ENCODE measurements at places on chromosomes 4 and X.

DNA sequence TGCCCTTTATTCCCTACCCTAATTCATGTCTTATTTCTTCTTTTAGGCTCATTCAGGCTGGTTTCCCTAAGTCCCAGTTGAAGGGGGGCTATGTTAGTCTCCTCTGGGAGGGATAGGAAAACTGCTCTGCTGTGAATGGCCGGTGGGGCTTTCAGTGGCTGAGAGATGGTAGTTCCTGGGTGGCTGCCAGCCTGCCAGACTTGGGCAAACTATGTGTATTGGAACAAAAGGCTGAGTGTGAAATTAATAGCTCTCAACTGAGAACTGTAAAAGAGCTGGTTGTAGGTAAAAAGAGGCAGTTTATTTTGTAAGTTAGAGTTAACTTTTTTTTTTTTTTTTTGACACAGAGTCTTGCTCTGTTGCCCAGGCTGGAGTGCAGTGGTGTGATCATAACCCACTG, 28.8 kb downstream of the ARHGAP10 start:
- DNase-seq, result no peak

- DNase-seq, result no peak
Measured at GRCh38 chrX:134749706-134750445, 91.6 kb upstream of the PLAC1 start.

DNA sequence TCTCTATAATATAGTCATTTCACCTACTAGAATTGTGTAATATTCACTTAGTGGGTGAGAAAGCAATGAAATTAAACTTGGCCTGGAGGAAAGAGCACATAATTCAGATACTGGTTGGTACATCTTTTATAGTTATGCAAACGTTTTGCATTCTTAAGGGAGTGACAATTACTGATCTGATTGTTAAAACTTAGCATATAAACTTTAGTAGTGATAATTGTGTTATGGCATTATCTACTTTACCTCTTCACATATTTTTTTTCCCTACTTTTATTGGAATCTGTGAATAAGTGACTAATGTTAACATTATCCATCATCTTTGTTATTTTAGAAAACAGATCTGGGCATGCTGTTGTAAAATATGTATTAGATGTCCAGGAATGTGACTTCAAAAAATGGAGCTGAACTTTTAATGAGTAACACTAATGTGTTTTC, 217.4 kb upstream of the GIMD1 start:
- DNase-seq, result no peak

- DNase-seq, result no peak
Measured at GRCh38 chrX:9050331-9050730, 16.4 kb upstream of the FAM9B start.

GRCh38 chrX:72539822-72540221, 32.8 kb downstream of the HDAC8 start:
- DNase-seq, result no peak

DNA sequence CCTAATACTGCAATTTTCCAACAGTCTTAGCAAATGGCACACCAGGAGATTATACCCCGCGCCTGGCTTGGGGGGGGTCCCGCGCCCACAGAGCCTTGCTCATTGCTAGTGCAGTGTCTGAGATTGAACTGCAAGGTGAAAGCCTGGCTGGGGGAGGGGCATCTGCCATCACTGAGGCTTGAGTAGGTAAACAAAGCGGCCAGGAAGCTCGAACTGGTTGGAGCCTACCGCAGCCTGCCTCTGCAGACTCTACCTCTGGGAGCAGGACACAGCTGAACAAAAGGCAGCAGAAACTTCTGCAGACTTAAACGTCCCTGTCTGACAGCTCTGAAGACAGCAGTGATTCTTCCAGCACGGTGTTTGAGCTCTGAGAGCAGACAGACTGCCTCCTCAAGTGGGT, 172.8 kb upstream of the NAP1L5 start:
- no peak for DNase-seq

GRCh38 chr4:99447079-99447478, 11.9 kb upstream of the ADH7 start:
- peak; percentile 11 for DNase-seq

- DNase-seq, result no peak
Measured at GRCh38 chr4:26496207-26496783, 6.0 kb upstream of the CCKAR start.

GRCh38 chr4:40305328-40306170, 29.6 kb upstream of the CHRNA9 start:
- DNase-seq, result peak; percentile 46

DNA sequence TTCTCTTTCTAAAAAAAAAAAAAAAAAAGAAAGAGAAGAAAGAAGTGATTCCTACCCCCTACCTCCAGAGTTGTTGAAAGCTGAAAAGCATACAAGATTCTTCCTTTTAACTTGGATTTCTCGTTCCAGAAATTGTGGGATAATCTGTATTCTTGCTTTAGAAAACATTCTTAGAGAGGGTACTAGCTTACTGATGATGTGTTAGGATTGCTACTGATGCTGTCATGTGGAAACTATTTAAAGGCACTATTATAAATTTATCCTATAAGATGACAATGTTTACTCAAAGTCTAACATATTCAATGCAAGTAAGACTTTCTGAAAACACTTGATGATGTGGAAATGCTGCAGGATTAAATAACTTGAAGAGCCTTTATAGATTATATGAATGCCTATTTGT, 204.0 kb upstream of the PUDP start:
- no peak for DNase-seq

DNA sequence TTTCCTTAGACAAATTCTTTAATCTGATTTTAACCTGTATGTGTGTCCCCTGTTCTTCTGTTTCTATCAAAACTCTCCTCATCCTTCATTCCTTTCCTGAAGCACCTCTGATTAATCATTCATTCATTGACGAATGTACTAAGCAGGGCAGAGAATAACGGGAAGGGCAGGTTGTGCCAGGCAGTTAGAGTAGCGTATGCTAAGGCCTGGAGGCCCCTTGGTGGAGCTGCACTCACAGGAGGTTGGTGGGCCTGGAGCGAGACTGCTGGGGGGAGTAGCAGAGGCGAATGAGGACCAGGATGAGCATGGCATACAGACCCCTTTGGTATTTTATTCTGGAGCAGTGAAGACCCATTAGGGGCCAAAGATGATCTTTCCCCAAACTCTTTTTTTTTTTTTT, 22.5 kb downstream of the PTTG2 start:
- no peak for DNase-seq

GRCh38 chr4:82201805-82202641, 171.8 kb downstream of the HNRNPD start:
- peak; percentile 32 for DNase-seq

DNA sequence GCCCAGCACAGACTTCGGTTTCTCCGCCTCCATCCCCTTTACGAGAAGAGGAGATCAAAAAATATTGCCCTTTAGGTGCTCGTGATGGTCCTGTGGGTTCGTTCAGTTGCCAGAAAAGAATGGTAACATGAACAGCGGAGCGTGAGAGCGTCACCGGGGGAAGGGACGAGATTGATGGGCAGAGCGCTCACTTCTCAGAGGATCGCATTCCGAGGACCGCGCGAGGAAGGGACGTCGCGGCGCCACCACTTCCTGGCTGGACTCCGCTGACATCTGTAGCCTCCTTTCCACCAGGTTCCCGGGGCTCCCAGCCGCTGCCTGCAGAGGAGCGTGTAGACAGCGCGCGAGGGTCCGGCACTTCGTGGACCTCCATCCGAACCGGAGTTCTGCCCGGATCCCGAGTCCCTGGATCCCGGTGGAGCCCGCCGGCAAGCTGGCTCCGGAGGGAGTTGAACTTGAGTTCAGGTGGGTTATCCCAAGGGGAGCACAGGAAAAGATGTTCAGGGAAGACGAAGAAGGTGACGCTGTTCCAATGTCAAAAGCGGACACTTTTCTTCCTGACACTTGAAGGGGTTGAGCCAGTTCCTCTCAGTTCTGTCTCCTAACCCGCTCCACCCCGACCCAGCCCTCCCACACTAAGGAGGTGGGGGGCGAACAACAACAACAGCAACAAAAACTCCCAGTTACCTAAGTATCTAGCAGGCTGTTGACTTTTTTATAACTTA, 484 bp downstream of the GALNTL6 start:
- DNase-seq, result no peak

GRCh38 chr4:83329521-83330110, 5.0 kb downstream of the HPSE start:
- DNase-seq, result no peak

- DNase-seq, result peak; percentile 35
Measured at GRCh38 chrX:1531096-1531890, 5.7 kb downstream of the P2RY8 start.

DNA sequence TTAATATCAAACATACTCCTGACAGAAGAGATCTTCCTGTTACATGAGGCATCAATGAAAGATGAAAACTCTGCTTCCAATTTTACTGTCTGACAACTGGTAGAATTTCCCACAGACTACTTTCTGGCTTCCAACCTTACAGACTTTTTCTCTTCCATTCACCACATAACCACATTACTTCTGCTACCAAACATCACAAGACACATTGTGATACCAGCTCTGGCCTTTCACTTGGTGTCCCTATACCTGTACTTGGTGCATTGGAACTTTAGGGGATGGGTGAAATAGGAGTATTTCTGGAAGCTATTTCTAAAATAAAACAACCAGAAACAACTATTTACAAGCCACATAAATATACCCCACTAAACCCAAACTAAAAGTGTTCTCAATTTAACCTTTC, 20.5 kb downstream of the AMTN start:
- DNase-seq, result no peak

- DNase-seq, result no peak
Measured at GRCh38 chr4:112422644-112423043, 93.3 kb downstream of the NEUROG2 start.

- no peak for DNase-seq
Measured at GRCh38 chr4:113222471-113222870, 173.0 kb downstream of the ANK2 start.

DNA sequence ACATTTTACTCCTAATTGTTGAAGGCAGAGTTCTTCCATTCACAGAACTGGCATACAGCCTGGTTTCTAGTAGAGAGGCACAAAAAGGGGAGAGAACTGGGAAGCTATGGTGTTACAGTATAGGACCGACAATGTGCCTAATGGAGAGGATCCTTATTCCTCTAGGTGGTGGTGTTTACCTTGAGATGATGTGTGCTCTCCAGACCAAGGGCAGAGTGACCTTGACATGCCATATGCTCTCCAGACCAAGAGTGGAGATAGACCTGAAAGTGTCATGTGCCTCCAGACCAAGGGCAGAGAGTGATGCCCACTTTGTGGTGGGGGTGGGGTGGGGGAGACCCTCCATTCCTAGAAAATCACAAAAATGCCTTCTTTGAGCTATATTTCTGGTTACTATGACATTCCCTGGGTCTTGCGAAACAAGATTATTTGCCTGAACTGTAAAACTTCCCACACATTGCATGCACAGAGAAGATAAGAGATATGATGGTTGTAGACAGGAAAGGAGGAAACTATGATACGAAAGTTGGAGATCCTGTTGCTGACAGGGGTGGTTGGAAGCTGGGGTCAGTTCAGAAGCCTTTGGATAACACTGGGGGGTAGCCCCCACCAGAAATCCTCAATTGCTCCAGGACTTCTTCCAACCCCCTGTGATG, 119.7 kb downstream of the TEX13C start:
- DNase-seq, result no peak

GRCh38 chr4:27414887-27415731, 554.5 kb downstream of the STIM2 start:
- DNase-seq, result no peak

- no peak for DNase-seq
Measured at GRCh38 chr4:112214390-112215264, 17.0 kb upstream of the AP1AR start.

DNA sequence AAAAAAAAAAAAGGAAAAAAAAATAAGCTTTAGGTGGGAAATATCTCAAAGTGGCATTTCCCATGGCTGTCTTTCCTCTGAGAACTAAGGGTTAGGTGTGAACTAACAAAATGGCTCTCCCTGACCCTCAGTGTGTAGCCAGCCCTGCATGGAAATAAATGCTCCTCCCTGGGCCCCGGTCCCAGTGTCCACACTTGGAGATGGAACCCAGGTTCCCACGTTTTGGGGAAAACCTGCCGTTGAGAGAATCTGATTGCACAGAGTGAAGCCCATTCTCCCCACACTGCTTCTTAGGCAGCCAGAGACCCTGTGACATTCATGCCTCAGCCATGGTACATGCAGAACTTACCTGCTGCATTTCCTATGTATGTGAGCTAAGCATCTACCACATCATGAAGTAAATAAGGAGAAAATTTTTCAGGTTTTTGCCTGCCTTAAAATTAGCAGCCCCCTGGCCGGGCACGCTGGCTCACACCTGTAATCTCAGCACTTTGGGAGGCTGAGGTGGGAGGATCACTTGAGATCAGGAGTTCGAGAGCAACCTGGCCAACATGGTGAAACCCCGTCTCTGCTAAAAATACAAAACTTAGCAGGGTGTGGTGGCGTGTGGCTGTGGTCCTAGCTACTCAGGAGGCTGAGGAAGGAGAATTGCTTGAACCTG, 34.5 kb downstream of the HTT-AS start:
- DNase-seq, result no peak

DNA sequence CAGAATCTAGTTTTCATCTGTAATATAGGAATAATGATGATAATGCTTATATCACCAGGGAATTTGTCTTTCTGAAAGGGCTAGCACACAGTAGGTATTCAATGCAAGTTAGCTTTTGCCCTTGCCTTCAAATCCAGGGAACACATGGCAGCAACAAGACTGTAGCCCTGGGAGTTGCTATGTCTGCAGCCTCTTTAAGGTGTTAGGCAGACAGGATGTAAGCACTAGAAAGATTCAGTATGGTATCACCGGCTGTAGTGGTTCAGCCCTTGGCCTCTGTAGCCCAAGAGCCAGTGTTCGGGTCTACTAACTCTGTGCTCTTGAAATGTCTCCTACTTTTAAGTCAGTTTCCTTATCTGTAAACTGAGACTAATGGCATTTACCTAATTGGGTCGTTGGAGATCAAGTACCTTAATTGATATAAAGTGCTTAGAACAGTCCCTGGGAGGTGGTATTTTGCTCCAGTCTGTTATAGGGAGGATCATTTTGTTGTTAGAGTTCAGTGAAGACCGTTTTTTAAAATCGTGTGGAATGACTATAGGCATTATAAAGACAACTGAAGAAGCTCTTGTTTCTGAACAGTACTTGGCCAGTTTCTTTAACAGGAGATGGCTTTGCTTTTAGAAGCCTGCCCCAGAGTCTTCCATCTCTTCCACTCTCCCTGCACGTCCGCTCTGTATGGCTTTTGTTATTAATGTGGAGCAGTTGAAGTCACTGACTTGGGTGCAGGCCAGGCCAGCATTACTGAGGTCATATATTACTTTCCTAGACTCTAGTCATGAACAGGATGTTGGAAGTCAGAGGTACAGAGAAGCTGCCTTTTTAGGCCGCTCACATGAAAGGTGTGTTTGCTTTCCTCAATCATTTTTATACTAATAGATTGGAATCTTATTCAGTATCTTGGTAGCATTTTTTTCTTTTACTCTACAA, 44.8 kb downstream of the GAB1 start:
- no peak for DNase-seq

All from activated CD4-positive, alpha-beta T cell treated with anti-CD3 and anti-CD28 coated beads, Interleukin-2, amount 50 U/mL, for 24 hours (primary cell).